Fibroblast of lung (primary cell): ENCODE measurements at places on chromosomes 5 and 9. TPM values are rescaled to one million over a fixed set of nuclear protein-coding genes. Genes with fewer than 3 reads are reported as not detected.

Gene MARVELD2
- polyA plus RNA-seq: 2.9 and 5.1 TPM in 2 replicates

Gene FGF18
- polyA plus RNA-seq: 0.33 and 2.0 TPM in 2 replicates

Gene SYNPO
- 9.8 and 10.5 TPM in 2 replicates for polyA plus RNA-seq

Gene EGFLAM
- polyA plus RNA-seq: 2.5 and 20.0 TPM in 2 replicates

Gene CATSPER3
- polyA plus RNA-seq: 0.12 and 0.32 TPM in 2 replicates

Gene BAAT
- polyA plus RNA-seq: 0.02 and 0.03 TPM in 2 replicates

Gene GNAQ
- 63.8 and 74.3 TPM in 2 replicates for polyA plus RNA-seq

Gene C9orf153
- 0.06 and 0.17 TPM in 2 replicates for polyA plus RNA-seq

Gene AK8
- 0.25 and 0.50 TPM in 2 replicates for polyA plus RNA-seq

Gene SV2C
- not detected in 2 replicates for polyA plus RNA-seq

Gene HRCT1
- polyA plus RNA-seq: 3.1 and 3.3 TPM in 2 replicates

Gene GPR150
- 0.23 and 0.43 TPM in 2 replicates for polyA plus RNA-seq

Gene SLC34A1
- polyA plus RNA-seq: not detected in 2 replicates

Gene ZFYVE16
- polyA plus RNA-seq: 9.8 and 12.9 TPM in 2 replicates

Gene MYO10
- polyA plus RNA-seq: 16.6 and 17.3 TPM in 2 replicates

Gene PITX1
- 1.7 and 7.0 TPM in 2 replicates for polyA plus RNA-seq

Gene CD72
- 0.64 and 1.00 TPM in 2 replicates for polyA plus RNA-seq

Gene PDCD1LG2
- polyA plus RNA-seq: 15.7 and 16.9 TPM in 2 replicates

Gene RGS7BP
- 0.20 and 0.23 TPM in 2 replicates for polyA plus RNA-seq

Gene INSL4
- polyA plus RNA-seq: not detected in 2 replicates

Gene MYORG
- 0.34 and 0.38 TPM in 2 replicates for polyA plus RNA-seq
